NCI-H345 (cell line): ENCODE measurements at places on chromosomes 5 and 9.

DNA sequence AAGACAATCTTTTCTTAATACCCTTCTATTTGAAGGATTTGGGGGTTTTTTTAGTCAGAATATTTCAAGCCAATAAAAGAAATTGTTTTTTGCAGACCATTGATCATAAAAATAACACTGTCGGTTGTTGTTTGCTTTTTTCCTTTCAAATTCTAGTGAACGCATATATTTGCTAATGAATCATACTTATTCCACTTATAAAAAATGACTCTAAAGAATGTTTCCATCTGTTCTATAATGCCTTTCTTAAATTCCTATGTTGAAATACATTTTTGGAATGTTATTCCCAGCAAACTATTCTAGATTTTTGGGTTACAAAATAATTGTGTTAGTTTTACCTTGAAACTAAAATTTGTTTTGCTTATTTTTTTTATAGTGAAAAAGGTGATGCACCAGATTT lies 32.2 kb downstream of the CWC27 start:
- DNase-seq, result no peak

- DNase-seq, result no peak
Measured at GRCh38 chr9:18143073-18143745, 330.7 kb upstream of the ADAMTSL1 start.

DNA sequence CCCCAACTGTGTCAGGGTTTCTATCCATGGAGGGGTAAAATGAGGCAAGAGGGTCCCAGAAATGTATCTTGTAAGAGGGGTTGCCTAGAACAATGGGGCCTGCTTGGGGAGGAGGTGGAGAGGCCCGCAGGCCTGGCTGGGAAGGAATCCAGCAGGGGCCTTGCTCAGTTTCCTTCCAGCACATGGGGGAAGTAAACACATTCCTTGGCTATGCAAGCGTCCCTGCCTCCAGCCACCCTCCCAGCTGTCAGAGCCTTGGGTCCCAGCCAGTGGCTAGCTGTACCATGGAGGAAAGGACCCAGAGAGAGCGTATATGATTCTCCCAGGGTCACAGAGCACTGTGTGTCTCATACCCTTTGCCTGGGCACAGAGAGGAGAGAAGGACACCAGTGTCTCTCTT lies 71.1 kb upstream of the IL17B start:
- no peak for DNase-seq

GRCh38 chr5:7876867-7877266 lies 7.9 kb downstream of the MTRR start:
- no peak for DNase-seq

GRCh38 chr9:33128570-33128969 lies 38.6 kb downstream of the B4GALT1 start:
- DNase-seq, result no peak

DNA sequence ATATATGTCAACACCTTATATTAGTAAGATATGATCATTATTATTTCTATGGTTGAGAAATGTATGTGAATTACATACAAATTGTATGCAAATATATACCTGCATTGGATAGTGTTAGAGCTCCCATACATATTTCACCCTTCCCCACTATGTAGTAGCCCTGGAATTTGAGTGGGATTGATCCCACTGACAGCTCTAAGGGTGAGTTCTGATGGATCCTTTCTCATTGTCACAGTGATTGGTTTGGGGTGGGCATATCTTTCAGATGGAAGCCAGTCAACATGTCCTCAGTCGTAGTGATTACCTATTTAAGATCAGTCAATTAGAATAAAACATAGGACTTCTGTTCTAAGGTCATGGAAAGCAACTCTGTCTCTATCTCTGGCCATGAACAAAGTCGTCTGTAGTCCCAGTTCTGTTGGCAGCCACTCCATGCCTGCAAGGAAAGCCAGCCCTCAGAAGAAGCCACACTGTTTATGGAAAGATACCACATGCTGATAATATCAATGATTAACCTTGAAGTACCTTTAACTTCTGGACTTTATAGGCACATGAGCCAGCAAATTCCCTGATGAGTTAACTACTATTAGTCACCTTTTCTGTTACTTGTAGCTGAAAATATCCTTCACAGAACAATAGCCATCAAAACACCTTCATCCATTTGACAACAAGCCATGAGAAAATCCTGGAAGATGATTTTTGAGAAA lies 5.1 kb upstream of the CCDC192 start:
- no peak for DNase-seq

- no peak for DNase-seq
Measured at GRCh38 chr5:2511126-2511525, 240.4 kb downstream of the IRX2 start.

DNA sequence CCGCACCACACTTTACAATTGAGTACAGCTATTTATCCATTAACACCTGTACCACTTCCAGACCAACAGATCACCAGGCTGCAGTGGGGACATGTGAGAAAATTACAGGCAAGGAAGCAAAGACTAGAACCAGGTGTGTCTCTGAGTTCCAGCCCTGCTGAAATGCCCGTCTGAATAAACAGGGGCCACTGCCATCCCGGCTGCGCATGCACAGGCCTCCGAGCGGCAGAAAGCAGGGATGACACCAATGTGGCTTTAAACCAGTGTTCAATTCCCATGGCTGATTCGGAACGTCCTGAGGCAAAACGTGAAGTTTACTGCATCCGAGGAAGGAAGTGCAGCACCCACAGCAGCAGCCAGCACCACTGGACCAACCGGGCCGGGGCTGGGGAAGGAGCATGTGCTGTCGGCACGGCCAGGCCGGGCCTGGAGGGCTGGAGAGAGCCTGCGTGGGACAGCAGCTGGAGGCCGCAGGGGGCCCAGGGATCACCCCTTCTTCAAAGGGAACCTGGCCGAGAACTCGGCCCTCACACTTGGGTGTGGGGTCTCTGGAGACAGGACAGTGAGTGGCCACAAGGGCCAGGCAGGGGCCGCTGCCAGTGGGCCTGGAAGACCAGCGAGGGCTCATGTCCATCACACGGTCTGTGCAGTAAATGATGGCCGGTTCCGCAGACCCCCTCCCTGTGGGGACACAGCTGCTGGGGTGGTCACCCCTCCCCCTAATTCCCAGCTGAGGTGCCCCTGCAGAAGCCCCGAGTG lies 33.0 kb upstream of the SLC12A7 start:
- DNase-seq, result no peak

- DNase-seq, result no peak
Measured at GRCh38 chr9:20269620-20270019, 352.7 kb downstream of the MLLT3 start.

DNA sequence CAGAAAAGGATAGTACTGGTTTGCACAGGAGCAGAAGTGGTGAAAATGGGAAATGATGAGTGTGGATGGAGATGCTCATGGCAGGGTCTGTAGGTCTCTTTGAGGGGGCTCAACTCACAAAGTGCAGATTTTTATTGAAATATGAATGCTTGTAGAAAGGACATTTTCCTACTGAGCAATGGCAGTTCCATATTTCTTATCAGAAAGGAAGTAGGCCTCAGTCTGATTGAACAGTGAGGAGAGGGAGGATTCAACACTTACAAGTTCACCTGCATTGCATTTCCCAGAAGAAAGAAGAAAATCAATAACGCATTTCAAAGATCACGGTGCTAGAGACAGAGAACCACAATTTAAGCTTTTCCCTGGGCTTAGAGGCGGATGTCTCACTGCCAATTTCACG lies 49.2 kb downstream of the ANXA2R start:
- no peak for DNase-seq

GRCh38 chr5:15763754-15764153 lies 263.8 kb downstream of the FBXL7 start:
- DNase-seq, result no peak
